ENCODE measurements at places on chromosomes 7 and 10.

DNA sequence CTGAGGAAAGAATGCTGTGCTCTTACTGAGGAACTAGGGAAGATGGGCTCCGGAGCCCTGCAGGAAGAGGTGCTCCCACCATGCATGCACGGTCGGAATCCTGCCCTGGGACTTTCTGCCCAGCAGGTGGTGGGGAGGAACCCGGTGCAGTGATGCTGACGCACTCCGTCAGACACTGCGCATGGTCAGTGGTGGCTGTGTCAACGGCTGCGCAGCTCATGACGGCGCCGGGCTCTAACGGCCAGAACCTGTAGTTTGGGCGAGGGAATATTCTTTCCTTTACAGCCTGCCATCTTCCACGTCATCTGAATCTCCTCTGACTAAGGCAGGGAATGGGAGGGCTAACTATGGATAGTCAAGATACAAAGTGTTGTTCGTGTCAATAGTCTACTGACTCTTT lies 189.2 kb upstream of the MGMT start:
- no peak for DNase-seq

DNA sequence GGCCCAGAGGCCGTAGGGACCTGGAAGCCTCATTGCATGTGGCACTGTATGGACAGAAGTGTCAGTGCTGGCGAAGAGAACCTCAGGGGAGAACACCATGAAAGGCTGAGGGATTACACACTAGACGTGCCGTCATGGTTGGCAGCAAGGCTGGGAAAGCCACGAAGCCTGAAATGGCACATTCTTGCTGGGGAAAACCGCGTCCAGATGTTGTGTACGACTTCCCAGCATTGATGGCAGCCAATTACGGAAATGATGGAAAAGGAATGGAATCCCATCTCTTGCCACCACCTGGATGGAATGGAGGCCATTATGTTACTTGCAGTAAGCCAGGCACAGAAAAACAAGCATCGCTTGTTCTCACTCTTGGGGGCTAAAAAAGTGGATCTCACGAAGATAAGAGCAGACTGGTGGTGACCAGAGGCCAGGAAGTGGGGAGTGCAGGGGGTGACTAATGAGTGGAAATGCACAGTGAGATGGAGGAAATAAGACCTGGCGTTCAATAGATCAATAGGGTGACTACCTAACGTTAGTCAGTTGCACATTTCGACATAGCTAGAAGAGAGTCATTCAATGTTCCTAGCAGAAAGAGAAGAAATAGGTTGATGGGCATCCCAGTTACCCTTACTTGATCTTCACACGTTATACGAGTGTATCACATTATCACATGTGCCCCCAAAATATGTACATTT lies 14.6 kb upstream of the PWWP2B start:
- peak; percentile 18 for DNase-seq

GRCh38 chr10:69461243-69462025 lies 10.2 kb downstream of the TSPAN15 start:
- DNase-seq: no peak

GRCh38 chr10:3828404-3829155 lies 43.6 kb upstream of the KLF6 start:
- DNase-seq: no peak

DNA sequence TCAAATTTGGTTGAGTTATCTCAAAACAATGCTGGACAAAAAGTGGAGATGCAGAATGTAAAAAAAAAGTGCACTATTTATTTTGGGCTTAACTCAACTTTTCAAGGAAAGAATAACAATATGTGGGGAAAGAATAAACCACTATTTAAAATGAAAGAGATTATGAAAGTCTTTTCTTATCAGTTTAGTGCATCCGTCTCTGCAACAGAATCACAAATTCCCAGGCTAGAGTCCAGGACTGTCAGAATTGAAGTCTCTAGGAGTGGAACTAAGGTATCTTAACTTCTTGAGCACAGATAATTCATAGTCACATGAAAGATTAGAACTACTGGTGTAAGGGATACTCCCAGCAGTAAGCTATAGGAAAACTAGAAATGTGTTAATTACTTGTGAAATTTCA lies 1200.3 kb upstream of the LRRN3 start:
- no peak for DNase-seq

GRCh38 chr10:126239844-126240243 lies 148.4 kb downstream of the ADAM12 start:
- DNase-seq: no peak

GRCh38 chr10:31036209-31036608 lies 4.5 kb upstream of the ZNF438 start:
- DNase-seq: no peak

GRCh38 chr10:72274730-72275350 lies 1.1 kb downstream of the DDIT4 start:
- DNase-seq: peak; percentile 80

DNA sequence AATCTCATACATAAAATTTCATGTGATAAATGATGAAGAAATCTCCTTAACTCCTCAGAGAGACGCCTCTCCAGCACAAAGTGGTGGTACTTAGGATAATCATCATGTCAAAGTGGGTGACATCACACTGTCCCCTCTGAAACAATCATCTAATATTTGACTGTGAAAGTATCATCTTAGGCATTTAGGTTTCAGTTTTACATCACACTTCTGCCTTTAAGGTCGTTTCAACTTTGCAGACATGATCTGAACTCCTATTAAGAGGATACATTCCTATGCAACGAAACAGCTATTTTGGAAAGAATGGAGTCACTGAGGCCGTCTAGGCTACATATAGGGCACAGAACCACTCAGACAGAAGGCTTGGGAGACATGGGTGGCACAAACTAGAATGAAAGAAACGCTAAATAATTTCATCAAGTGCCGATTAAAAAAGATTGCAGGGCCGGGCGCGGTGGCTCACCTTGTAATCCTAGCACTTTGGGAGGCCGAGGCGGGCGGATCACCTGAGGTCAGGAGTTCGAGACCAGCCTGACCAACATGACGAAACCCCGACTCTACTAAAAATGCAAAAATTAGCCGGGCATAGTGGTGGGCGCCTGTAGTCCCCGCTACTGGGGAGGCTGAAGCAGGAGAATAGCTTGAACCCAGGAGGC lies 2.0 kb downstream of the VOPP1 start:
- no peak for DNase-seq

- no peak for DNase-seq
These were observed 620.1 kb upstream of the DPP6 start for GRCh38 chr7:153432063-153432462.

- no peak for DNase-seq
These were observed 189.1 kb downstream of the SKAP2 start for GRCh38 chr7:26675143-26675887.

- no peak for DNase-seq
These were observed 79.2 kb downstream of the APBB1IP start for GRCh38 chr10:26517141-26517867.

DNA sequence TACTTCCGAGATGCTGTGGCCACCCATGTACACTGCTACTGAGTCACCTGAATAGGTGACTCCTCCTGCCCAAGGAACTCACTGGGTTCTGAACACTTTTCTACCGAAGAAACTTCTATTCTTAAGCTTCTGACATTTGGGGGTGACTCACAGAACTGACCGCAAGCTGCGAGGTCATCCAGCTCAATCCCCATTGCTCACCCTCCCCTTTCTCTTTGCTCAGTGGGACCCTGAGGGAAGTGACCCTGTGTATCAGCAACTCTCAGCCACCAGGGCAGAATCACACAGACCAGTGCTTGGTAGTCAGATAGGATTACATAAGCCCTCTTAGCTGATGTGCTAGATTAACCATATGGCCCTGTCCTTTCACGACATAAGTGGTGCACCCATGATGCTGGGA lies 46.3 kb downstream of the INSYN2A start:
- no peak for DNase-seq

DNA sequence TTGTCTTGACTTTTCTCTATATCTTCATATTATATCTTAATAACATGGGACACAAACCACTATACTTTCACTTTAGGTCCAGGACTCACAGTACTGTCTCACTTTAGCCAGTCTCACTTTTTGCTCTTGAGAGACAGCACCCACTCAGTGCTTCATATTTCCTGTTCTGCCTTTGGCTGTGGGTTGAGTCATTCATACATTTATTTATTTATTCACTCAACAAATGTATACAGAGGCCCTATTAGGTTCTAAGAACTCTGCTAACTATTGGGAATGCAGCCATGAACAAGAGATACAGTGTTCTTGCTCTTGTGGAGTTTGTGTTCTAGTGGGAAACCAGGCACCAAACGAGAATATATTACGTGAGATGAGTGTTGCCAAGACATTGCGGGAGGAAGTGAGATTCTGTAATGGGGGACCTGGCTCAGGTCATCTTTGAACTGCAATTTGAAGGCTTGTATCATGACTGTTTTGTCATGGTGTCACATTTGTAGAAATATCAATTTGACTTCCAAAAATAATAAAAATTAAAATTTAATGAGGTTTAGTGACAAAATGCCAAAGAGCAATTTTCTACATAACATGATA lies 190.1 kb downstream of the SDHAF3 start:
- no peak for DNase-seq

- no peak for DNase-seq
These were observed 76.3 kb downstream of the FOXL3 start for GRCh38 chr7:366161-366803.

GRCh38 chr10:101816376-101816775 lies 1.9 kb downstream of the OGA start:
- no peak for DNase-seq
